Hematopoietic multipotent progenitor cell treated with erythropoietin and hydrocortisone succinate and interleukin-3 and kit ligand, for 15 days (in vitro differentiated cells): ENCODE measurements at places on chromosomes 6 and 20.

- no peak for DNase-seq
Measured at GRCh38 chr6:91718198-91718597, 1131.3 kb upstream of the MAP3K7 start.

DNA sequence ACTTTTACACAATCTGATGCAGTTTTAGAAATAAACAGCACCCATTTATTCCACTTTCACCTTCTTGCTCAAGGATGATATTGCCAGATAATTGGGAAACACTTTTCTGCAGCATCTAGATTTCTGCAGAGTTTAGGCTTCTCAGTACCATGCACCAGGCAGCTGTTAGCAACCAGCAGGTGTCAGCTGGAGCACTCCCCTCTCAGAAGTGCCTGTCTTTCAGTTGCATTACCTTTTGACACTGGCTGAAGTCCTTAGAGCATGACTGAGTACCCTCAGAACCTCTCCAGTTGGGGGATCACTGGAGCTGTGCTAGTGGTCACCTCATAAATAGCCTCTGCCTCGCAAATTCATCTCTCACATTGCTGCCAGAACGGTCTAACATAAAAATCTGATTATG lies 91.2 kb downstream of the DNAH8 start:
- no peak for DNase-seq

DNA sequence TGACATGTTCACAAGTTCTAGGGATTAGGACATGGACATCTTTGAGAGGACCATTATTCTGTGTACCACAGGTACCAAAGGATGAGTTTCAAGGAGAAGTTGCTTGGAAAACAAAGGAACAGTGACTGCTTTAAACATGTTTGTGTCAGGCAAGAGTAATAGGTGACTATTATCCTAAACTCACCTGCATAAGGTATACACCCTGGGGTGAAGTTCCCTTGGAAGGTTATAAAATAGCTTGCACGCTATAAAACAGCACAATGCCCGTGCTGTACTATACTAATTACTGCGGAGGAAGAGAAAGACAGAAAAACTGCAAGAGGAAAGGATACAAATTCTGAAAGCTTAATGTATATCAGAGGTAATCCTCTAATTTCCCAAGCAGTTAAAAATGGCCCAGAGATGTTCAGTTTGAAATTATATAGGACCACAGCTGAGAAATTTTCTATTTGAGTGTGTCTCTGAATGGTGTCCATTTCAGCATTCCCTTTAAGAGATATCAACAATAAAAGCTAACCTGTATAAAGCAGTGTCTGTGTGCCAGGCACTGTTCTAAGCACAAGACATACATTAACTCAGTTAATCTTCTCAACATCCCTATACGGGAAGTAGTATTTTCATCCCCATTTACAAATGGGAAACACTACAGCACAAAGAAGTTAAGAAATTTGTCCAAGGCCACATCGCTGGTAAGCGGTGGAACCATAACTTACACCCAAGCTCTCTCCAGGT lies 19.7 kb downstream of the TBC1D32 start:
- DNase-seq = no peak

GRCh38 chr20:20060234-20060998 lies 8.1 kb downstream of the CFAP61 start:
- DNase-seq = no peak

DNA sequence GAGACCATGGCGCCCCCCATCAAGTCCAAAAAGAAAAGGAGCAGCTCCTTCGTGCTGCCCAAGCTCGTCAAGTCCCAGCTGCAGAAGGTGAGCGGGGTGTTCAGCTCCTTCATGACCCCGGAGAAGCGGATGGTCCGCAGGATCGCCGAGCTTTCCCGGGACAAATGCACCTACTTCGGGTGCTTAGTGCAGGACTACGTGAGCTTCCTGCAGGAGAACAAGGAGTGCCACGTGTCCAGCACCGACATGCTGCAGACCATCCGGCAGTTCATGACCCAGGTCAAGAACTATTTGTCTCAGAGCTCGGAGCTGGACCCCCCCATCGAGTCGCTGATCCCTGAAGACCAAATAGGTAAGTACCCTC lies 41.7 kb upstream of the NAA20 start:
- no peak for DNase-seq

DNA sequence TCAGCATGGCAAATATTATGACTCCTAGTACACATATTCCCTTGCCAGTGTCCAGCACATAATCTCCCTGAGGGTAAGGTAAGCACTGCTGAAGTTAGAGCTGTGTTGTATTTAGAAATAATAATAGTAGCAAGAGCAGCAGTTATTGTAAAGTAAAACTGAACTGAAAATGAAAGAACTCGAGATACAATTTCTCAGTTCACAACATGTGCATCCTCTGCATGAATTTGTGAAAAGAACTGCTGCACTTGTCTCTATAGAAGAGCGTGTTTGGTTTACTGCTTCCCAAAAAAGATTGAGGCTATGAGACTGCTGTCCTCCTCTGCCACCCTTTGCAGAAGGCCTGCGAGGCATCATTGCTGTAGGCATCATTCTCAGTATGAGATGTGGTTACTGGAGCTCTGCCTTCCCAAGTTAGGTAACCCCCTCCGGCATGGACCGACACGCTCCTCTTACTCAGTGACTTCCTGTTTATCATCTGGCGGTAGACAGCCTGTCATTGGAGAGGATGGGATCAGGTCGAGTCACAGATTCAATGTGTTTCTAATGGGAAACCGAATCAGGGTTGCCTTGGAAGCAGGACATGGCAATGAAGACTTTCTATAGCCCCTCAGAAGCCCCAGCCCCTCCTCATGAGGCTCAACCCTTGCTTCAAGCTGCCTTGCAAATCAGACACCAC lies 48.1 kb downstream of the SLC24A3 start:
- DNase-seq = no peak

- DNase-seq = no peak
Measured at GRCh38 chr6:37313723-37314486, 39.9 kb upstream of the RNF8 start.

GRCh38 chr6:68279793-68280557 lies 355.1 kb upstream of the ADGRB3 start:
- DNase-seq = no peak

DNA sequence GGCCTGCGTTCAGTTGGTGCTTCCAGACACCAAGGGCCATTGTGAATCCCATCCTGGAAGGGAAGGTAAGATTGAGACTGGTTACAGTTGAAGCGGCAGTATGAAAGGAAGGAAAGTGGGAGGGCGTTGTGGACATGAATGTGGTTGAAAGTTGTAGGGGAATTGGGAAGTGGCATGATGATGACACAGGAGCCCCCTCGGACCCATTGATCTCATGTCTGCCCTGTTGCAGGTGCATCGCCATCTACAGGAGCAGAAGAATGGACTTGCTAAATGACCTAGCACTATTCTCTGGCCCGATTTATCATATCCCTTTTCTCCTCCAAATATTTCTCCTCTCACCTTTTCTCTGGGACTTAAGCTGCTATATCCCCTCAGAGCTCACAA lies 5.5 kb downstream of the HLA-DQA1 start:
- no peak for DNase-seq

GRCh38 chr6:8200255-8200654 lies 97.9 kb upstream of the EEF1E1 start:
- DNase-seq = no peak

DNA sequence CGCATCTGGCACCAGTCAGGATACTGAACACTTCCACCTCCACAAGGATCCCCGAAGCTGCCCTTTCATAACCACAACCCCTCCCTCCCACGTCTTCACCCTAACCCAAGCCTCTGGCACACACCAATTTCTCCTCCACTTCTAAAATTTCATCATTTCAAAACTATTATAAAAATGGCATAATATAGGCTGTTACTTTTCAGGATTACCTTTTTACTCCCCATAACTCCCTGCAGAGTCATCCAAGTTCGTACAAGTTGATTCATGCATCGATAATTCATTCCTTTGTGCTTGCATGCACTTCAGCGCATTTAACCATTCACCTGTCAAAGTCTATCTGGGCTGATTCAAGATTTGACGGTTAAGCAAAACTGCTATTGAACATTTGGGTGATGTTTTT lies 30.6 kb upstream of the LY86 start:
- DNase-seq = no peak

DNA sequence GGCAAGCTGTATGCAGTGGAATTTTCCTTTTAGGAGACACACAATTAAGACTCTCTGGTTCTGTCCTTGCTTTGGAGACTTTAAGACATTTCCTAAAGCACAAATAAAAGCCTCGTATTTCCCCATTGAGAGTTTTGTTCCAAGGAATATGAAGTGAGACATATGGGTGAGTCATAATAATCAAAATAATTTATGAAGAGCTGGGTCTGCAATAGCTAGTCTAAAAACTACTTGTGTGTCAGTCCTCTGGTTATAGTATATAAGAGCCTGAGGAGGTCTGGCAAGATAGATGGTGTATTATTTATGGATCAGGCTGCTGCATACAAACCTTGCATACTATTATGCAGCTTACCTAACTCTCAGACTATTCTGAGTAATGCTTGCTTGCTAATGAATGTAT lies 142.6 kb downstream of the ADGRG6 start:
- DNase-seq = no peak

DNA sequence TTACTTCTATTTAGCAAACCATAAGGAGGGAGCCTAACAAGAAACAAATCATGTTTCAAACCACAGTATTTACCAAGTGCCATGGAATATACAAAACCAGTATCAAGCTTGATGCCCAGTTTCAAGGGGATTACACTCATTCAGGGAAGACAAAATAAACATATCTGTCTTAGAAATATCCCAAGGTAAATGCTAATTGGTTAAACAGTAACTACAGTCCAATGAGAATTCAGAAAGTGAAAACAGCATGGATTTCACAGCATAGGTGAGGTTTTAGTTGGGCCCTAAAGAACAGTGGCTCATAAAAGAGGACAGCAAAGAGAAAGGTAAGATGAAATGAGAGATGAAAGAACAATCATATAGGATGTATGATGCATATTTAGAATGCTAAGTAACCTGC lies 110.3 kb downstream of the CHD6 start:
- DNase-seq = no peak

GRCh38 chr6:15184441-15184861 lies 61.4 kb upstream of the JARID2 start:
- DNase-seq = no peak

DNA sequence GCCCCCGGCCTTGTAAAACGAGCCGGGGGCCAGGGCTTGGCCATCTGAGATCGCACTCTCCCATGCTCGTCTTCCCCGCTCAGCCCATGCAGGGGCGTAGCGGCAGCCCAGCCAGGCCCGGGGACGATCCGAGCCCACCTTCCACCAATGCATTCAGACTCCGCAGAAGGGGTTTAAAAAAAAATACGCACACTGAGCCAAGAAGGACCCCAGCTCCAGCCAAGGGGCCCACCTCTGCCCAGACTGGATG lies 320 bp downstream of the GSTA4 start:
- DNase-seq = no peak

GRCh38 chr6:306641-307061 lies 14.4 kb downstream of the DUSP22 start:
- DNase-seq = no peak

DNA sequence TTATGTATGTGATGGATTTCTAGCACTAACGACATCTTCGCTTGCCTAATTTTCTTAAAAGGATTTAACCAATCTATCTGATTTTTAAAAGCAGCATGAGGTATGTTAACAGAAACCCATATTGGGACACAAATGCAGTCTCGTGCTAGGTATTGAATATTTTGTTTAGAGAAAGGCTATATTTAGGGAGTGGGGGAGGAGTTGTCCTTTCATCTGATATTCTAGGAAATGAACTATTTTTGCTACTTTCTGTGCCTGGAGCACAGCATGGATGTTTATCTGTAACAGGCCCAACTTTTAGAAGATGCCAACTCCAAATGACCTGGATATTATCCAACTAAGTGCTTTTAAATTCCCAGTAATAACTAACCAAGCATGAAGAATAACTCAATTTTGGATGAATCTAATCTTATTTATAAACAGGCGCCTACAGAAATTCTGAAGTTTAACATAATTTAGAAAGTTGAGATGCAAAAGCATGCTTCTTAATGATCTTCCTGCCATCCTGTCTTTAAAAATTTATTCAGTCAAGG lies 317.1 kb upstream of the CHD6 start:
- no peak for DNase-seq

- no peak for DNase-seq
Measured at GRCh38 chr6:109483735-109484057, 677 bp upstream of the ZBTB24 start.

DNA sequence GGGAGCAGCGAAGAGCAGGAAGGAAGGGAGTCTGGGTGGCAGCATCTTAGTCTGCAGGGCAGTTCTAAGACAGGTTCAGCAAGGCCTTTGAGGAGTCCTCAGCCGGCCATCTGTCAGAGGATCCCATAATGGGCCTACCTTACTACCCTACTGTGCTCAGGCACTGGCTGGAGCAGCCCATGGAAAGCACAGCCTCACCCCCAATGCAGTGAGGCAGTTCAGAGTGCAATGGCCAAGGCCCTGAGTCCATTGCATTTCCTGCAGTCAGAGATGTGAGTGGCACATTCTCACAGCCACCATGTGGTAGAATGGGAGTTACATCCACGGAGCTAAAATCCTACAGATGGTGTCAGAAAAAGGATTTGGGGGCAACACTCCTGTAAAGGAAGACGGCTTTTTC lies 19.4 kb upstream of the OVOL2 start:
- no peak for DNase-seq

DNA sequence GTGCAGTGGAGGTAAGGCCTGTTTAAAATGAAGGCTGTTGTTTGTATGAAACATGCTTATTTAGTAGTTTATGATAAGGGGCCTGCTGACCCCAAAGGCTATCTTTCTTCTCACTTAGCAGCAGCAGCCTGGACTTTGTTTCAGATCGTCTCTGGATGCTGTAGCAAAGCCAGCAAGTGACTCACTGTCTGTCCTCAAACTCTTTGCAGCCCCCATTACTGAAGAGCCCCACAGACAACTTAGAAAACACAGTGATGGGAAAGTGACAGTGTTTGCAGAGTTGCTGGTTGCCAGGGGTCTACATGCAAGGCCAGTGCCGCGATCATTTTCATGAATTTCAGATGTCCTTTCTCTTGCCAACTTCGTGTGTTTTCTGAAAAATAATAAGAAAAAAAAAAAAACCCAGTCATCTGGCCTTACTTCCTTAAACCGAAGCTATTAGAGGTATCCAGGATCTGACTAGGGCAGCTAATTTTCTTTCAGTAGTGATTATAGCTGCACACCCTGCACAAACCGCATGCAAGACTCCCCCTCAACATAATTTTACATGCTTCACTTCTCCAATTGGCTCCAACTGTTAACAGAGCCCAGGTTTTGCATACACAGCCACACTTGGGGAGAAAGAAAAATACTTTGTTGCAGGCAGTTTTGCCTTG lies 11.6 kb upstream of the F13A1 start:
- DNase-seq = no peak

GRCh38 chr6:80543598-80544222 lies 437.2 kb downstream of the BCKDHB start:
- DNase-seq = no peak
